Hematopoietic multipotent progenitor cell treated with erythropoietin and hydrocortisone succinate and interleukin-3 and kit ligand, for 4 days (in vitro differentiated cells): ENCODE measurements at places on chromosomes 7 and 10.

DNA sequence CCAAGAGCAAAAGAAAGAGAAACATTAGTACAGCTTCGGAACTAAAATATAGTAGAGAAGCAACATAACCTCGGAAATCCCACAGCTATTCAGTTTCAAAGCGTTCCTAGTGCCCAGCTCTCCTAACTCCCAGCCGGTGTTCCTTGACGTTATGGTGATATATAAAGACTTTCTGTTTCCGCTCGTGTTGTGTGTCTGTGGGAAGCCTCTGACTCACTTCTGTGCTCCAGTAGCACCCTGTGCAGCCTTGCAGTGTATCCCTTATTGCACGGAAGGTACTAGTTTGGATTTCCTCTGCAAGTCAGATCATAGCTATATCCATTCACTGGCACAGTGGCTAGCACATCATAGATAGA is 535 bp downstream of the ASAH2B start:
- DNase-seq, result peak; percentile 47

GRCh38 chr10:57627642-57628178 is 640.0 kb downstream of the IPMK start:
- no peak for DNase-seq

DNA sequence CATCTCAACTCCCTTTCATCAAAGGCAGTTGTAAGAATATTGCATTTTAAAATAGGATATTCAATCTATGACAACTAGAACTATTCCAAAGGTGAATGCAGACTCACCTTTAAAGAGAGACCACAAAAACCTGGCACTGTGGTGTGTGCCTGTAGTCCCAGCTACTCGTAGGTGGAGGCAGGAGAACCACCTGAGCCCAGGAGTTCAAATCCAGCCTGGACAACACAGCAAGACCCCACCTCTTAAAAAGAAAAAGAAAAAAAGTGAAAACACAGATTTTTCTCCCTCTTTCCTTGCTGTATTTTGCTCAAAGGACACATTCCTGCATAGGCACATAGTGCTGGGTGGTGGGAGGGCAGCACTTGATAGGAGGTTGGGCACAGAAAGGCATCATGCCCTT is 739 bp upstream of the ALDH18A1 start:
- no peak for DNase-seq

- DNase-seq, result peak; percentile 85
Measured at GRCh38 chr7:25496476-25497368, 268.4 kb upstream of the NPVF start.

DNA sequence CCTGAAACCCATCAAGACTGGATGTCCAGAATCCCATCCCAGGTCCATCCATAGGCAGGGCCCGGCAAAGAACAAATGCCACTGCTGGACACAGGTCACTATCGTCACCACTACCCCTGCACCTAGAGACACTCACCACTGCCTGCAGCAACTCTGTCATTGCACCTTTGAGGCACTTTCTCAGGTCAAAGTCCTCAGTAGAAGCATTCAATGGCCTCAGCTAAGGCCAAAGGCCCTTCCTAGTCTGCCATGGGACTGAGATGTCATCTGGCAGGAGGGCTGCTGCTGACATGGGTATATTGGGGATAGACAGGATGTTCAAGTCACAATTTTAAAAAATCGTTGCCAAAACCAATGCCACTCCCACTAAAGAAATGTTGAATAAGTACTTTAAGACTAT is 58.7 kb downstream of the GPAM start:
- DNase-seq, result no peak

GRCh38 chr10:125992254-125992653 is 95.9 kb downstream of the FANK1 start:
- DNase-seq, result no peak

DNA sequence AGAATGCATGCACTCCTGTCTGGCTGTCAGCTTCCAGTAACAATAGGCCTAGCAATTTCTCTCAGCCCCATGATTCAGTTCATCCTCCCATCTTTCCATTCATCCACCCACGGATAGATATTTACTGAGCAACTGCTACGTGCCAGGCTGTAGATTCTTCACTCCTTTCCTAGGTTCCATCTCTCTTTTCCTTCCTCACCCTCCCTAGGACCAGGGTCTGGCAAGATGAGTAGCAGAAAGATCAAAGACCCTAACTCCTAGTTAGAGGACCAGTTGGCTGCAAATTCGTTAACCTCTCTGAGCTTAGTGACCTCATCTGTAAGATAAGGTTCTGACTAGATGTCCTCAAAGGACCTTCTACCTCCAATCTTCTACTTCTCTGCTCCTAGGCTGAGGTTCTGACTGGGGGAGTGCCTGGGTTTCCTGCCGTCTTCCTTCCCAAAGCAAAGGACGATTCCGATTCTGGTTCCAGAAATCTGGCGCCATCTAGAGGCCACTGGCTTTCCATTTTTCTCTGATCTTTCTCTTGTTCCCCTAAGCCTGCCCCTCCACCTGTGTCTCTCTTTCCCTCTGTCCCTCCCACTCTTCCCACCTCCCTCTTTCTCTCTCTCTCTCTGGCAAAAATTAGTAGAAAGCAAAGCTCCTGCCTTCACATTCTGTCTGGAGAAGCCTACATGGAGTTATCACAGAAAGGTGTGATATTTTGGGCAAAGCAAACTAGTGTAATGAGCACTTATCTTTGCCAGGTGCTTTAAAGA is 26.2 kb downstream of the TBATA start:
- DNase-seq, result peak; percentile 82

DNA sequence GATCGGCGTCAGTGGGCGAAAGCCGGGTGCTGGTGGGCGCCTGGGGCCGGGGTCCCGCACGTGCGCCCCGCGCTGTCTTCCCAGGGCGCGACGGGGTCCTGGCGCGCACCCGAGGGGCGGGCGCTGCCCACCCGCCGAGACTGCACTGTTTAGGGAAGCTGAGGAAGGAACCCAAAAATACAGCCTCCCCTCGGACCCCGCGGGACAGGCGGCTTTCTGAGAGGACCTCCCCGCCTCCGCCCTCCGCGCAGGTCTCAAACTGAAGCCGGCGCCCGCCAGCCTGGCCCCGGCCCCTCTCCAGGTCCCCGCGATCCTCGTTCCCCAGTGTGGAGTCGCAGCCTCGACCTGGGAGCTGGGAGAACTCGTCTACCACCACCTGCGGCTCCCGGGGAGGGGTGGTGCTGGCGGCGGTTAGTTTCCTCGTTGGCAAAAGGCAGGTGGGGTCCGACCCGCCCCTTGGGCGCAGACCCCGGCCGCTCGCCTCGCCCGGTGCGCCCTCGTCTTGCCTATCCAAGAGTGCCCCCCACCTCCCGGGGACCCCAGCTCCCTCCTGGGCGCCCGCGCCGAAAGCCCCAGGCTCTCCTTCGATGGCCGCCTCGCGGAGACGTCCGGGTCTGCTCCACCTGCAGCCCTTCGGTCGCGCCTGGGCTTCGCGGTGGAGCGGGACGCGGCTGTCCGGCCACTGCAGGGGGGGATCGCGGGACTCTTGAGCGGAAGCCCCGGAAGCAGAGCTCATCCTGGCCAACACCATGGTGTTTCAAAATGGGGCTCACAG is 1.1 kb downstream of the EGFR start:
- DNase-seq, result no peak

GRCh38 chr7:81233208-81233940 is 314.5 kb upstream of the SEMA3C start:
- DNase-seq, result no peak

DNA sequence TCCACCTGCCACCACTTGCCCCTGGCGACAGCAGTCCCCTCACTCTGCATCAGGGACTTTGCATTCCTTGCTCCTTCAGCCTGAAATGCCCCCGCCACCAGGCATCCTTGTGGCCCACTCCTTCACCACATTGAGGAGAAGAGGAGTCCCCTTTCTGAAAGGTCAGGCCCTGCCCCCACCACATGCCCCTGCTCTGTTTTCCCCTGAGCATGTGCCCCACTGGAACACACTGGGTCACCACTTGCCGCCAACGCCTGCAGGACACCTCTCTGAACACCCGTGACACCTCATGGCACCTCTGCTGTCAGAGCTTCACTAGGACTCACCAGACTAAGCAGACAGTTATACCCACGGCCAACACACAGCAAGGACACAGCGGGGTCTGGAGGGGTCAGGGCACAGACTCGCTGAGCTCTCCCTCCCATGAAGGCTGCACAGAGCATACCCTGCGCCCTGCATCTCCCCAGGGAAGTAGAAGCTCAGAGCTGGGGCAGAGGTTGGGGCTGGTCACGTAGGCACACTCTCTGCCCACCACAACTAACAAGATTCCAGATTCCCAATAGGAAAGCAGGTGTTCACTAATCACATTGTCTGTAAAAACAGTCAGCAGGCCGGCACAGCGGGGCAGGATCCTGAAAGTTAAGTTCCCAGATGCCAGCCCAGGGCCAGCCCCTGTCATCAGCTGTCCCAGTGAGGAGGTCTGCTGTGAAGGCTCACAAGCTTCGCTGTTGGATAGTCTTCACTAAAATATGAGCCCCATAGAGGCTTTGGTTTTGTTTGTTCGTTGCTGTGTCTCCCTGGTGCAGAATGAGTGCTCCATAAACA is 5.8 kb upstream of the AOC1 start:
- no peak for DNase-seq

- DNase-seq, result no peak
Measured at GRCh38 chr7:444606-445005, 75.0 kb downstream of the PDGFA start.

GRCh38 chr7:99607548-99607947 is 9.2 kb upstream of the ZSCAN25 start:
- no peak for DNase-seq

DNA sequence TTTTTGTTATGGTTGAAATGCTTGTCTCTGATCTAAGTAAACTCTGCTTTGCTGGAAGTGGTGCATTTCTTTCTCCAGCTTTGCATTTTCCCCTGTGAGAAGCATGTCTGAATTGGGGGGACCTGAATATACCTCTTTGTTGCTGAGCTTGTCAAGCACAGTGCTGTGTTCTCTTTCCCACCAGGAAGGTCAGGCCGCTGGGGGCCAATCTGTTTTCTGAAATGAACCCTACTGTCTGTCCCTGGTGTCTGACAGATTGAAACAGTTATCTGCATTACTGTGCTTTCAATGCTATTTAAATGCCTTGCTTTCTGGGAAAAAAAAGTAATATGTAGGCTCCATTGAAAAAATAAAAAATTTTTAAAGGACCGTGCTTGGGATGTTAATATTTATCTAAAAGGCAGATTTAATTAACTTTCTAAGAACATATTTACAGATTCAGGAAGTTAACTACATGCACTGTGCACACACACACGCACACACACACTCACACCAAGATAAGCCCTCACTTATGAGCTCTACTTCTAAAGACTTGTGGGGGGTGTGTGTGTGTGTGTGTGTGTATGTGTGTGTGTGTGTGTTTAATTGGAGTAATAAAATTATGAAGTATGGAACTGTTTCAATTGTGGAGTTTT is 127.0 kb upstream of the FZD1 start:
- peak; percentile 26 for DNase-seq

DNA sequence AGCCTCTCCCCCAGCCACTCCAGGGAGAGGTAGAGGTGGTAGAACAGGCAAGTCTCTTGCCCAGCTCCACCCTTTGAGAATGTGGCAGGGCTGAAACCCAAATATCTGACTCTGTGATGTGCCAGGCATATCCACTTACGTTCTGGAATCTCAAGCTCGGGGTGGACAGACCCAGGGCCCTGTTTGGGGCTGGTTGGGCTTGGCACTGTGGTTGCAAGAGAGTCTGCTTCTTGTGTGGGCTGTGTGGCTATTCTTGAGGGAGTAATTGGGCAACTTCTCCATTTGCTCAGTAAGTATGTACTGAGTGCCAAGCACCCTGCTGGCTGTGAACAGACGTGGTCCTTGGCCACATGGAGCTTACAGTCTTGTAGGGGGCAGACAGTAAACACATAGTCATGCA is 4.7 kb downstream of the UBTD1 start:
- DNase-seq, result peak; percentile 36

DNA sequence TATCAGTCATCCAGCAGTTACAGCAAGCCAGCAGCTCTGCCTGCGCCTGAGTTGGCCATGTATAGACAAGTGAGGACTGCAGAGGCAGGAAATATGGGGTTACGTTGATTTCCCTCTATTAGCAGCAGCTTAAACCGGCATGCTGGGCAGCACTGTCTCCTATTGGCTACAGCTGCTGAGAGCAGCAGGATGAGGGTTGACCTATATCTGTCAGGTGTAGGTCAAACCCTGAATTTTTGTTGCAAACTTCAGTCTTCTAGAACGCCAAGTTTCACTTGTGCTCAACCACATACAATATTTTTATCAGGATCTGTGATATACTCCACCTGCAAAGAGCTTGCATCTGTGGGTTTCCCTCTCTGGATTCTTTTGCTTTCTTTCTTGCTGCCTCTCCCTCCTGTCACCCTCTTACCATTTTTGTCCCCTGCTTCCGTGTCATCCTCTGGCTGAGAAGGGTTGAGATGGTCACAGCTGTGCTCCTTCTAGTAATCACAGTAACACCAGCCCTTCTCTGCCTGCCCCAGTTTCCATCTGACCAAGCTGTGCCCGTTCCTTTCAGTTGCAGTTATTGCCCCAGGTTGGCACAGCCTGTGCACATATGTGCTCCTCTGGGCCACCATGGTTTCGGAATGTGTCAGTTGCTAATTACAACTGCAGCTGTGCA is 23.8 kb upstream of the GLCCI1 start:
- DNase-seq, result peak; percentile 39

- peak; percentile 35 for DNase-seq
Measured at GRCh38 chr7:142554560-142555532, 194.4 kb upstream of the PRSS1 start.

- DNase-seq, result no peak
Measured at GRCh38 chr10:78565841-78566240, 502.9 kb upstream of the ZMIZ1 start.

DNA sequence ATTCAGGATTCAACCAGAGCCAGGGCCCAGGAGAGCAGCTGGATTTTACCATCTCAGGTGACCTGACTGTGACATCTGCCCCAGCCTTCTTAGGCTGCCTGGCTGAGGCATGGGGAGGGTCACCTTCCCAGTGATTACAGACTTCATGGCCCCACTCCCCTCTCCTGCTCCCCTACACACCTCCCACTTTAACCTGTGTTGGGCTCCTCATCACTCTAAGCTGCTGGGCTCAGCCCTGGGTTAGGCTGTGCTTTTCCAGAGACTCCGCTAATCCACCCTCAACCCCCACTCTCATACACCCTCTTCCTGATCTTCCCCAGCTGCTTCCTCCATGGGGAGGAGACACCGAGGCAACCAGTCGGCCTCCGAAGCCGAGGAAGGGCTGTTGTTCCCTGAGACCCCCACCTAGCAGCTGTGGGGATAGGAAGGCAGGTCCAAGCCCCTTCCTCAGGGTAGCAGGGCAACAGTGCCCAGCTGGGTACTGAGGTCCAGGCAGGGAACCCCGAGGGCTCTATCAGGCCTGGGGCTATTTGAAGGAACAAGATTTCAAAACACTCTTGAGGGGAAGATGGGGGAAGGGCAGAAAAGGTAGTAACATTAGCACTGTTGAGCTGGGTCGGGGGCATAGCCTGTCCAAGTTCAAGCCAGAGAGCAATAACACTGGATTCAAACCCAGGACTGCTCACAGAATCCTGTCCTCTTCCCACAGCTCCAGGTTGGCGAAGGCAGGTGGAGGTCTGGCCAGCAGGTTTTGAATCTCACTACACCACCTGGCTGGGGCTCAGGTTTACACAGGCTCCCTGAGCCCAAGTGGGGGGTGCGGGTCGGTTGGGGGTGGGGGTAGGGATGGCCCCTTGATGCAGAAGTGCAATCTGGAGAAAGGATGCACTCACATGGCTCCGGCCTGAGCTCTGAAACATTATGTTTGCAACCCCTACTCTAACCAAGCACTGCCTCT is 1.8 kb downstream of the IMPDH1 start:
- peak; percentile 32 for DNase-seq

- DNase-seq, result no peak
Measured at GRCh38 chr7:36280840-36281812, 108.5 kb upstream of the ANLN start.
